H1 (cell line): ENCODE measurements at places on chromosomes 13 and 19.

- DNase-seq = no peak
Observed at GRCh38 chr19:40419066-40419612, 6.0 kb upstream of the PRX start.

GRCh38 chr19:7489609-7490044 lies 792 bp upstream of the PEX11G start:
- no peak for DNase-seq

DNA sequence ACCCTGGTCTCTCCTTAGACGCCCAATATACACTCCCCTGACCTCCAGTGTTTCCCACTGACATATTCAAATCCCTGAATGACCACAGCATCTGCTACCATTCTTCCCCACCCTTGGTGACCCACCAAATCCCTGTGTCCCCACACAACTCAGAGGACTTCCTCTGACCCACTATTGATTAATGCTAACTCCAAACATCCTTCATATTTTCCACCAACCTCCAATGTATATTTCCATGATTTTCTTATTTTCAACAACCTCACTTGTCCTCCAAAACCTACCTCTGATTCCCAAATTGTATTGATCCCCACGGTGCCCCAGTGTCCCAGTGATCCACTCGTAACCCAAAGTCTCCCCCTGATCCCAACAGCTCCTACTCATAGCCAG lies 526 bp upstream of the DMWD start:
- DNase-seq = no peak

GRCh38 chr13:49343255-49343654 lies 95.5 kb downstream of the CDADC1 start:
- DNase-seq = no peak

DNA sequence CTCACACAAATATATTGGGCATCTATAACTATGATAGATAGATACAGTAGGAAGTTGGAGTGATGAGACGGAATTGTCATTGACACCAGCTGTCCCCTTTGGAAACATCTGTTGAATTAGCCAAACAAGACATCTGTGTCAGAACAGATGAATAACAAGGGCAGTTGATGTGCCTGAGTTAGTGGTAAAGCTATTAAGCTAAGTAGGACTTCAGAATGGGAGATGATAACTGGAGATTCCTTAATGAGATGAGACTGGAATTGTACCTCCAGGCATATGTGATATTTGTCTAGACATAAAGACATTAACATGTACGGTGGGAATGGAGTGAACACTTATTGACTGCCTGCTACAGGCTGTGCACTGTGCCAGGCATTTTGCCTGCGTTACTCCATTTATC lies 78.7 kb downstream of the MBNL2 start:
- DNase-seq = no peak
